ENCODE measurements at places on chromosomes 5 and 9.

- no peak for DNase-seq
These were observed 906 bp downstream of the SLC25A51 start for GRCh38 chr9:37902796-37903646.

- DNase-seq, result no peak
These were observed 123.7 kb downstream of the ARHGEF28 start for GRCh38 chr5:73749485-73750270.

DNA sequence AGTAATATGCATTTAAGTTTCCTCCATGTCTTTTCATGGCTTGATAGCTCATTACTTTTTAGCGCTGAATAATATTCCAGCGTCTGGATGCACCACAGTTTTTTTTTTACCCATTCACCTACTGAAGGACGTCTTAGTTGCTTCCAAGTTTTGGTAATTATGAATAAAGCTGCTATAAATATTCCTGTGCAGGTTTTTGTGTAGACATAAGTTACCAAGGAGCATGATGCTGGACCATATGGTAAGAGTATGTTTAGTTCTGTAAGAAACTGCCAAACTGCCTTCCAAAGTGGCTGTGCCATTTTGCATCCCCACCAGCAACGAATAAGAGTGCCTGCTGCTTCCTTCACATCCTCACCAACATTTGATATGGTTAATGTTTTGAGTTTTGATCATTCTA, 195.6 kb downstream of the PIK3R1 start:
- no peak for DNase-seq

GRCh38 chr5:112254303-112254702, 164.8 kb downstream of the EPB41L4A start:
- no peak for DNase-seq

DNA sequence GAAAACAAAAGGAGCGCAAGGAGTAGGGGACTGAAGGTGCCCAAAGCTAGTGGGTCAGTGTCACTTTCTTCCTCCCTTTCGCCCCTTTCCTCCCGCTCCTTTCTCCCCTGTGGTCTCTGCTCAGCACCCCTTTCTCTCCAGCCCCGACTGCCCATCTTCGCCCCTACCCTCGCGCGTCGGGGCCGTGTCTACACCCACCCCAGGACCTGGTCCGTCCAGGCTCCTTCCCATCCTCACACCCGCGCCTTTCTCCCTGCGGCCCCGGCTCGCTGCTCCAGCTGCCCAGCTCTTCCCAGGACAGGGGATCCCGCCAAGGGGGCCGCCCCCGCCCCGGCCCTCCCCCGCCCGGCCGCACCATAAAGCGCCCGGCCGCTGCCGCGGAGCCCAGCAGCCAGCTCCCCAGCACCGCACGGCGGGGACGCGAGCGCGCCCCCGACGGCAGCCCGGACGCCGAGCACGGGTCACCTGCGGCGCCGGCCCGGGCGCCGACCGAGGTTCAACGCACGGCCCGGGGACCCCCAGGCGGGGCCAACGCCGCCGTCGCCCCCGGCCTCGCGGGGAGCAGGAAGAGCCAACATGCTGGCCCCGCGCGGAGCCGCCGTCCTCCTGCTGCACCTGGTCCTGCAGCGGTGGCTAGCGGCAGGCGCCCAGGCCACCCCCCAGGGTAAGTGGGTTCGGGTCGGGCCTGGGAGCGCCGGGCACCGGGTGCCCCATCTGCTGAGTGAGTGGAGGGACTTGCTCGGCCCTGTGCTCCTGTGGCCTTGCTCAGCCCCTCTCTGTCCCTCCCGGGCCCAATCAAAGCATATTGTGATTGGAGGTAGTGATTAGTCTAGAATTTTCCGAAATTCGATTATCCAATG, at the start of gene THBS4:
TSS of gene THBS4 (plus strand) at position 387 of the 860 bp plus-strand sequence. CDS start at position 577, 190 bp downstream.
- no peak for DNase-seq

- no peak for DNase-seq
These were observed 22.0 kb upstream of the ARHGAP26 start for GRCh38 chr5:142748132-142748531.

- DNase-seq, result no peak
These were observed 33.8 kb downstream of the SLC9A3 start for GRCh38 chr5:490116-491106.

- DNase-seq, result no peak
These were observed 13.9 kb downstream of the GRXCR2 start for GRCh38 chr5:145858959-145859358.

DNA sequence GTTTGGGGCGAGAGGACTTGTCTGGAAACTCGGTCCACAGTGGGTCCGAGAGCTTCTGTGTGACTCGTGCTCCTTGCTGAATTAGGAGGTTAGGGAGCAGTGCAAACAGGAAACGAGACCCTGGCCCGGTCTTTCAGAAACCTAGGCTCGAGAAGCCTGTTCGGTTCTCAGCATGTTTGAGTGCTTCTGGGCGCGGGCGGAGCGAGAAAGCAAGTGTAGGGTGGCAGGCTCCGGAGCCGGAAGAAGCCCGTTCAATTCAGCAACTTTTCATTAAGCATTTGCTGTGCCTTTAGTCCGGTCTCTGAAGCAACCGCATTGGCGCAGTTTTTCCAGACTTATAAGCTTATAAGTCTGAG, 547 bp downstream of the CLTA start:
- DNase-seq, result peak; percentile 19

DNA sequence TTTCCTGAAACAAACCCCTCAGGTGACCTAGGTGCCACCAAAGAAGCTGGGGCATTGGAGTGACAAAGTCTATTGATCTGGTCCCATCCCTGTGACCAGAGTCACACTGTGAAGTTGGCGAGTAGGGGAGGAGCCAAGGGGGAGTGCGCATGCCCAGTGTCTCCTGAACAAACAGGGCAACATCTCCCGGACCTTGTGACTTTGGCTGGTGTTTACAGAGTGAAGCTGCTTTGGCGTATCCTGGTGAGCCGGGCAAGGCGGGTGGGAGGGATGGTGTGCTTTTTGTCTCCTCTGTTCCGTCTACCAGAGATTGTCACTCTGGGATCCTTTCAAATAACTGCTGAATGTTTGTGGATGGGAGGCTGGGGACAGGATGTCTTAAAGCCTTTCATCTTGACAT, 204.5 kb downstream of the HSPA4 start:
- no peak for DNase-seq

GRCh38 chr9:94745806-94746540, 19.5 kb downstream of the AOPEP start:
- no peak for DNase-seq

- DNase-seq, result no peak
These were observed 17.7 kb upstream of the FTMT start for GRCh38 chr5:121834021-121834420.

DNA sequence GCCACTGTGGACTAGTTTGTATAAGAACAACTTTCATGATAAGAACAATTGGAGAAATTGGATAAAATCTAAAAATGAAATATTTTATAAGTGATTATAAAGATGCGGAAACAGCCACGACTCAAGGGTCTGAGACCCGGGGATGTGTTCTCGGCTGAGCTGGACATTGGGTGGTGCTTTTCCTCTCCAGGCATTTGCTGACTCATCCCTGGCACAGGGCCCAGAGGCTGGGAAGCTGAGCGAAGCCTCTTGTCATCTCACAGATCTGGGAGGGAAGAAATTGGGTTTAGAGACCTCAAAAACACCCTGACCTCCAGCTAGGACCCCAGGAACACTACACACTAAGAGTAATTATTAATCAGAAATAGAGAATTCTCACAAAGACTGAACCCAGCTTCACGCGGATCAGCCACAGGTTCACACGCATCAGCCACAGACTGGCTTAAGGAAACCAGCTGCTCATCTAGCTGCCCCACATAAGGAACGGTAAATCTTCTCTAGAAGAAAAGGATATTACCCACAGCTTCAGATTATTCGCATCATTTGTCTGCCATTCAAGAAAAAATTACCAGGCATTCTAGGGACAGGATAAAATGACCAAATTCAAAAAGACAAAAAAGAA, 2.8 kb upstream of the OR2V1 start:
- no peak for DNase-seq

DNA sequence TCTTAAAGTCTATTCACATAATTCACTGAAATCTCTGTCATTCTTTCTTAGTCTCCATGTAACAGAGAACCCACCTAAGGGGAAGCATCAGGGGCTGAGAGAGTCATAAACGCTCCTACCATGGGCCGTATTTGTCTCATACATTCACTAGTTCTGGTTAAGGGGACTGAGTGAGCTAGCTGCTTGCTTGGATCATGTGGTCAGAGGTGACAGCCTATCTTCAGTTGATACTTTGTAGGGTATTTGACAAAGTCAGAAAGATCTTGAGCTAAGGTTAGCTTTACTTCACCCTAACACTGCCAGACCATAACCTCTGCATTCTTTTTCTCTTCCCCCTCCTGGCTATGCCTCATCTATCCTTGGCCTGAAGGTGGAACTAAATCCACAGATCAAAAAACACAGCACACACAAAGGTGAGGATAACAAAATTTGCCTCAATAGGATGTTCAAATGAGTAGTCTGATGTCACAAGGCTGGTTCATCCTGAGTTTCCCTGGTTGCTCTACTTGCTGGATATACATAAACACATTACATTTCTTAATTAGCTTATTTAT, 66.5 kb downstream of the MARCHF3 start:
- no peak for DNase-seq

DNA sequence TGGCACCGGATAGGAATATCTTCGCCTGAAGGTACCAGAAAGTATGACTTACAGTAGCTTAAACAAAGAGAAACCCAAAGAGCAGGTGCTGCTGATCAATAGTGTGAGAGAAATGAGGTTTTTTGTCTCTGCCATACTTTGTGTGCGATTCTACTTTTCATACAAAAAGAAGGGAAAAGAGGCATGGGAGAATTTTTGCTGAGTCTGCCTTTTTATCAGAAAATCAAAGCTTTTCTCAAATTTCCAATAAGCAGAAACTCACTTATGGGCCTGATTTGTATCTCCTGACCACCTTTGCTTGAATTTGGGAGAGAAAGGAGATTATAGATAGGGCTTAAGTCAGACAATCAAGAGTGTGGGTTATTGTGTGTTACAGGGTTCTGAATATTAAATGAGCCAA, 65.5 kb upstream of the TAF11L2 start:
- DNase-seq, result no peak

DNA sequence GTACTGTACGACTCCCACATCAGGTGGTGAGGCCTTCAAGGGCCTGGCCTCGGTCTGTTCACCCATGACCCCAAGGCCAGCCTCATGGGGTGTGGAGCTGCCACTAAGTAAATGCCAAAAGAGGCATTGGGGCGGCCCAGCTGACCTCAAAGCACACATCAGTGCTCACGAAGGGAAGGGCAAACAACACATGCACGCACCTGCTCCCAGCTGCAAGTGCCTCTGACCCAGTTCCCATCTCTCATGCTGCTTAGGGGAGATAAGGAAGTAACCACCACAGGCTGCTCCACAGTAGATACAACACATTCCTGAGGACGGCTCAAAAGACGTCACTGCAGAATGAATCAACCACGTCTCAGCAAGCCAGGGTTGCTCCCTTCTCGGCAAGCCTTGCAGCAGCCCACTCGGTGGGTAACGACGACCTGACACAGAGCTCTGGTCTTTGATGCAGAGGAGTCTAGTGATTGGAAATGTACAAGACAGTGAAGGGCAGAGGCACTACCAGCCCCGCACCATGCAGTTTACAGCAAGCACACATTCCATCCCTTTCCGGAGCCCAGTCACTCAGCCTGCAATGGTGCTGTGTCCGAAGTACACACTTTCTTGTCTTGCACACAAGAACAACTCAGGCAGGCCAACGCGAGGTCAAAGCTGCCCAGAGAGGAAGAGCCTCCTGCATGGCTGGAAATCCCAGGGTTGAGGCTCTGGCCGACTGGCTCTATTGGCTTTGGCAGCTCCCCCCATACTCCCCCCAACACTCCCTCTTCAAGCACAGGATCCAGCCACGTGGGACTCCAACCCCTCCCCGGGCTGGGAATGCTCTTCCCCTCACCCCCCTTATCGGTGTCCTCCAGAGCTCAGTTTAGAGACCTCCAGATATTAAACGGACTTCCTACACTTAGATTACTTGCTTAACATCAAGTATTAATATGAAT, 31.8 kb downstream of the FABP6 start:
- DNase-seq, result no peak

GRCh38 chr9:37801959-37802711, 1.5 kb downstream of the DCAF10 start:
- DNase-seq, result no peak
